ENCODE measurements at places on chromosomes 5 and 9.

DNA sequence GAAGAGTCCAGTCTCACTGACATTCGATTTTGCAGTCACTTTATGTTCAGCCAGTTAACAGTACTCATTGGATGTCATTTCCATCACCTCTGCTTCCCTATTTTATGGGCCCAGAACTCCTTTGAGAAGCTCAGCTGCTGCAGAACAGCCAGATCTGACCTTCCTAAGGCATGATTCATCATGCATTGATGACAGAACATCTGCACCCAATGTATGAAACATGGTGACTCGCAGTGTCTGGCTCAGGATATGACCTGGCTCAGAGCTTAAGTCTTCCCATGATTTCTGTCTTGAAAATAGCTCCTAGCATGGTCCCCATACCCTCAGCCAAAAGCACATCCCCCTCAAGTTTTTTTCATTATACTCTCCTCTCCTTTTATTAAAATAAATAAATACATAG is 92.6 kb upstream of the TRIM32 start:
- no peak for DNase-seq

DNA sequence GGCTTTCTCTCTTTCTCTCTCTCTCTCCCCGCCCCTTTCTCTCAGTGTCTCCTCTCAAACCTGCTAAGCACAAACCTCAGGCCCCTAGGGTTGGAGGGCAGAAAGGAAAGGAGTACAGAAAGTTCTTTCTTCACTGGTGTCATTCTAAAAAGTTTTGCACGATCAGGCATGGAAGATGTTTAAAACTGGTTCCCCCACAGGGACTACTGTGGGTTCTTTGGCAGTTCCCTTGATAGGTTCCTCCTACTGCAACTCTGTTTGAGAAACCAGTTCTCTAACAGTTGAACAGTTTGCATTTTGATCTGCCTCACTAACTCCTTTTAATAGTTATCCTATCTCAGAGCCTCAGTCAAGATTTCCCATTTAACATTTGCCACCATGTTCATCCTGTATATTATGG is 82.9 kb downstream of the CDO1 start:
- no peak for DNase-seq

GRCh38 chr5:597871-598563 is 14.1 kb upstream of the CEP72 start:
- DNase-seq = no peak

- no peak for DNase-seq
Measured at GRCh38 chr5:81829242-81829641, 78.3 kb upstream of the SSBP2 start.

GRCh38 chr5:122985006-122985700 is 51.4 kb downstream of the PPIC start:
- DNase-seq = no peak

DNA sequence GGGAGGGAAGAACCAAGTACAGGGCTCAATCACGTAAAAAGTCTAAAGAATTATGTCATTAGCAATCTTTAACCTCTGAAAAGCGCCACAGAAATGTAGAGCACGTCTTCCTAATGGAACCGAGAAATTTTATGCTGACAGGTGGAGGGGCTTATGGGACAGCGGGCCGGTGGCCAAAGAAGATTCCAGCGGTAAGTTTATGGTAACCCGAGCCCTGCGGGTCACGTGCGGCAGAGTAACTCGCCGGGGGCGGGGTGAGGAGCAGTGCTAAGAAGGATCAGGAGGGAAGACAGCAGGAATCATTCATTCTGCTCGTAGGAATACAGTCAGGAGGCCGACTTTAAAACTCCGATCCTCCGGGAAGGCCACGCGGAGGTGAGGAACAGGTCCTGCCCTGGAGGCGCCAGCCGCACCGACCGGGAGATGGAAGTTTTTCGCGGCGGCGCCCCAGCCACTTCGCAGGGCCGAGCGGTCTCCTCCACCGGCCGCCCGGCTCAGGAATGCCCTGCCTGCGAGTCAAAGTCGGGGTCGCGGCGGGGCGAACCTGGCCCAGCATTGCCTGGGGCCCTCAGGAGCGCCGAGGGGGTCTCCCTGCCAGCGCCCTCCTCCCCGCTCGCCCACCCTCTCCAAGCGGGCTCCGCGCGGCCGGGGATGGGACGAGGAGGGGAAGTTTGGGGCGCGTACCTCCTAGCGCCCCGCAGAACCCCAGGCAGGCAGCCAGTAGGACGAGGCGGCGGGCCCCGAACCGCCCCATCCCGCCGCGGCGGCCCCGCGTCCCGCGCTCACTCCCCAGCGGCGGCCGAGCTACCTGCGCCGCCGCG is 101.8 kb downstream of the ESM1 start:
- no peak for DNase-seq

DNA sequence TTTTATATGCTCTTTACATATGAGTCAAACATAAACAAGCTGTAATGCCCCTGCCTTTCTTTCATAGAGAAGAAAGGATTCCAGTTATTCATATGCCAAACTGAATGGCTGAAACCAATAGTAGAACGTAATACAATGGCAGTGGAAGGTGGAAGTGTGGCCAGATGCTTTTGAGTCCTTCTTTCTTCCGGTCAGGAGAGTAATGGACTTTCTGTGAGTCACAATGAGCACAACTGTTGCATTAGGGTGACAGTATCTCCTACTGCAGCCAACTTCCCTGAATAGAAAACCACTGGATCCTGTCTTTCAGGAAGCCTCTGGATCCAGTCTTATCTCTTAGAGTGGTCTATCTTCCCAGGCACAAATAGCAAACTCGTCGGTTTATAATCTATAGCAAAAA is 855.2 kb downstream of the MAT2B start:
- no peak for DNase-seq

DNA sequence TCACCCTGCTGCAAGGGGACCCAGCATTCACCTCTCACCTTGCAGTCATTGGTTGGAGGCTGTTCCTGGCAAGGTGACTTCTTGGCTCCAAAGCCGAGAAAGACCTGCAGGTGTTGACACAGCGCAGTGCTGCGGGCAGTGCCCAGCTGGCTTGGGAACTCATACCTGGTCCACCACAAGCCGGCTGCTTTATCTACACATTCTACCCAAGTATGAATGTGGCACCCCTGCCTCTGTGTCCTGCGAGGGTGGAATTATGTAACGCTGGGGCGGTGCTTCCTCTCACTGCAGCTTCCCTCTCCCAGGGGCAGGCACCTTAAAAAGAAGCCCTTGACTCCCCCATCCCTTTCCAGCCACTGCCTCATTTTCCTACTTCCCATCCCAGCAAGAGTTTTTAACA is 2.5 kb upstream of the ZMYND19 start:
- DNase-seq = no peak

DNA sequence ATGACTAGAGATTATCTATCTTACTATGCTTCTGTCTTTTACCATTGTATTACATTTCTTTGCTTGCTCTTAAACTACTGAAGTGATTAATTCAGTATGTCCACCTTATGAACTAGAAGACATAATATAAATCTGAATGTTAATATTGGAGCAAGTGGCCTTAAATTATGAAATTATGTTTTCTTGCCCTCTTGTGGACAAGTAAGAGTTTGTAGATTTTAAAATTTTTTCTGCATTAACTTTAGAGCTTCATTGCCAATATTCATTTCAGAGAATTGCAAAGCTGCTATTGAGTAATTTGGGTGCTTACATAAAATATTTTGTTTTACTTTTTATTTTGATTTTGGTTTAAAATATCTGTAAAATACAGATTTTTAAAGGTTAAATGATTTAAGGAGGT is 55.3 kb downstream of the RANBP17 start:
- DNase-seq = no peak

- no peak for DNase-seq
Measured at GRCh38 chr5:166436872-166437271, 1854.6 kb upstream of the WWC1 start.

GRCh38 chr9:91541734-91542133 is 118.1 kb upstream of the NFIL3 start:
- no peak for DNase-seq

- no peak for DNase-seq
Measured at GRCh38 chr9:133750982-133751649, 13.0 kb upstream of the SARDH start.

DNA sequence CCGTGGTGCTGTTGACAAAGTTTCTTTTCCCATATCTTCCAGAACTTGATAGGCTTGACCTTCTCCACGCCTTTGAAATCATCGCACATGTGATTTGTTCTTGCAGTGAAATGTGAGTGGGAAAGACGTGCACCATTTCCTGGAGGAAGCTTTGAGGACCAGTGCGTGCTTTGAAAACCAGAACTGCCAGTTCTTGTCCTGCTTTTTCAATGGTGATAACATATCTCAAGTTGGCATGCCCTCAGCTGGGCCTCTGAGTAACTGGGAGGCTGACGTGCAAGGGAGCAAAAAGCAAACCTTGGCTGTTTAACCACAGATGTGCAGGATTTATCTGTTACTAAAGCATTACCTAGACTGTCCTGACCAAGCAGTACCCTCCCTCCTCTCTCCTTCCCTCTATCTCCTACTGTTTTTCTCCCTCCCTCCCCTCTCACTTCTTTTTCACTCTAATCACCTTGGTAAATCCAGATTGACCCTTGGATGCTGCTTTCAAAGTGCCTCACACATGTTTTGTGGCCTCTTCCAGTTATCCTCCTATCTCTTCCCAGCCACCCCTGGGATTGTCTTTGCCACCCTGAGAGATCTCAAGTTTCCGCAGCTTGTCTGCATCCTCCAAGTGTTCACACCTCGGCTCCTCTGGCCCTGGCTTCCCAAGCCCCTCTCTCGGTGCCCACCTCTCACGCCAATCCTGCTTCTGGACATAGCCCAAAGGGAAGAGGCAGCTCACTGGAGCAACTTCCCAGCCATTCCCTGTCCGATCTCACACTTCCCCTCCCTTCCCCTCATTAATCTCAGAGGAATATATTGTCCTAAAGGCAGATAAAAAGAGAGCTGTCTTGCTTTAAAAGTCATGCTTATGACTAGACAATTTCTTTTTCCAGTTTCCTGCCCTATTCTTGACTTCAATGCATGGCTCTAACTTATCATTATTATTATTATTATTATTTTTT is 198.3 kb downstream of the ERCC6L2 start:
- DNase-seq = no peak

GRCh38 chr5:32785611-32786254 is 74.6 kb downstream of the NPR3 start:
- DNase-seq = no peak

DNA sequence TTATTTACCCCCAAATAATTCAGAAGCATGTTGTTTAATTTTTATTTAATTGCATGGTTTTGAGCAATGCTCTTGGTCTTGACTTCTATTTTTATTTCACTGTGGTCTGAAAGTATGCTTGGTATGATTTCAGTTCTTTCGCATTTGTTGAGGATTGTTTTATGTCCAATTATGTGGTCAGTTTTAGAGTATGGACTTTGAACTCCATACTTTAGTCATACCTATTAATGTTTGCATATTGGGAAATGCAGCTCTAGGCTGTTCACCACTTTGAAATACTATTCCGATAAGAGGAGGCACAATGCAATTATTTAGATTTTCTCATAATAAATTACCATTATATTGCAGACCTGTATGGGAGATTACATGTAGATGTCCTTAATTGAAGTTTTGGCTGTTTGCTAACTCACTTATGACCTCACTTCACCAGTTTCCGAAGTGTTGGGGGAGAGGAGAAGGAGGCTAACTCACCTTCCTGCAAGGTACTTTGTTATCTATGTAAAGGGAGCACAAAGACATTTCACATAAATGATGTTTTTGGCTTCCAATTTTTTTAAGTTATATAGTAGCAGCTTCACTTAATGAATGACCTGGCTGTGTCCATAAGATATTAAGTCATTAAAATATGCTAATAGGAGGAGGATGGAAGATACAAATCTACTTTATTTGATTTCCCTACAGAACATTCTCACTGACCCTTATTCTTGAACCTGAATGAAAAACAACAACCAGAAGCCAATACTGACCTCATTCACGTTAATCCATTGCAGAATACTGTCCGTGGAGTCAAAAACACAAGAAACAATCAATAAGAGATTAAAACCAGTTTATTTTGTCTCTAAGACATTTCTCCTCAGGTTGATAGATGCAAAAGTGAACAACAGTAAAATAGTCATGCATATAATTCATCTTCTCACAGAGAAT is 970.3 kb upstream of the ARRDC3 start:
- DNase-seq = no peak

- no peak for DNase-seq
Measured at GRCh38 chr9:95344735-95345325, 27.3 kb upstream of the FANCC start.

- no peak for DNase-seq
Measured at GRCh38 chr5:34571677-34572041, 84.5 kb upstream of the RAI14 start.

DNA sequence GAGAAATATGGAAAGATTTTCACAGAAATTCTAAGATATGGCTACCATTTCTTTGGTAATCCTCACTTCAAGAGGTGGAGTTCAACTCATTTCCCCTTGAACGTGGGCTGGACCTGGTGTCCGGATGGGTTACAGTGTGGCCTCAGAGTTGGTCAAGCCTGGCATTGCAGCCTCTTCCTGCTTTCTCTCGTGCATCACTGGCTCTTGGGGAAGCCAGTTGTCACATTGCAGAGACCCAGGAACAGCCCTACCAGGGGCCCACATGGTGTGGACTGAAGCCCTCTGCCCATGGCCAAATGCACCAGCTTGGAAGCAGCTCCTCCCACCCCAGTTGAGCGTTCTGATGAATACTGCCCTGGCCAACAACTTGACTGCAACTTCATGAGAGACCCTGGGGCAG is 47.7 kb upstream of the FCN1 start:
- no peak for DNase-seq

DNA sequence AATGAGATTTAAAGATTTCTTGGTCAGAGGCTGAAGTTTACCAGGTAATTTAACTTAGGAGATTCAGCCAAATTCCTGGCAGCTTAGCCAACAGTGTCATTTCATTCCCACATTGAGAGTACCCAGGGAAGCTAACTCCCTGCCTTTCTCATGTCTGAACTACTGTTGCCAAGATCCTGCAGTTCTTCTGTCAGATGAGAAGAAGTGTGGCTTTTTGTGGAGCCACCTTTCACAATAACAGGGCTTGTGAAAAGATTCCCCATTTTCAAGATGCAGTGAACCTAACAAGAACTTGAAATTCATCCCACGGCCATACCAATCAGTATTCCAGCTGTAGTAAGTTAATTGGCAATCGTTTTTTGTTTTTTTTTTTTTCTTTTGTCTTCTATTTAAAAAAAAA is 176.4 kb downstream of the XRCC4 start:
- no peak for DNase-seq

DNA sequence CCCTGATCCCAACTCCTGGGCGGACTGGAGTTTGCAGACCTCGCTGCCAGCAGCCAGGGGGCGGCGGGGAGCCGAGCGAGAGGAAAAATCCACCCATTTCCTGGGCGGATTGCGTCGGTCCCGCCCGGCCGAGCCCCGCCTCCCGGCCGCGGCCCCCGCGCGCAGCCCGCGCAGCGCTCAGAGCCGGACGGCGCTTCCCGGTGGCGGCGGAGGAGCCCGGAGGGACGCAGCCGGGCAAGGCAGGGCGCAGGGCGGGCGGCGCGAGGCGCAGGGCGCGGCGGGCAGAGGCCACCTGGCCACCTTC is at the start of gene OLFM1:
OLFM1 (plus strand) TSS at position 180 of the 304 bp plus-strand sequence. CDS start 322 bp downstream, outside the sequence.
- DNase-seq = no peak

- no peak for DNase-seq
Measured at GRCh38 chr9:108057421-108058134, 568.0 kb upstream of the KLF4 start.
